ENCODE measurements at places on chromosomes 5 and 9.
A peak's percentile ranks its signal among the peaks of the same experiment; 100 is the strongest.

- DNase-seq = no peak
These were observed 12.4 kb upstream of the RANBP17 start for GRCh38 chr5:170849374-170849773.

GRCh38 chr5:135317286-135317685 lies 81.7 kb downstream of the MACROH2A1 start:
- DNase-seq = no peak

- DNase-seq = no peak
These were observed 51.5 kb upstream of the IQGAP2 start for GRCh38 chr5:76351577-76351976.

DNA sequence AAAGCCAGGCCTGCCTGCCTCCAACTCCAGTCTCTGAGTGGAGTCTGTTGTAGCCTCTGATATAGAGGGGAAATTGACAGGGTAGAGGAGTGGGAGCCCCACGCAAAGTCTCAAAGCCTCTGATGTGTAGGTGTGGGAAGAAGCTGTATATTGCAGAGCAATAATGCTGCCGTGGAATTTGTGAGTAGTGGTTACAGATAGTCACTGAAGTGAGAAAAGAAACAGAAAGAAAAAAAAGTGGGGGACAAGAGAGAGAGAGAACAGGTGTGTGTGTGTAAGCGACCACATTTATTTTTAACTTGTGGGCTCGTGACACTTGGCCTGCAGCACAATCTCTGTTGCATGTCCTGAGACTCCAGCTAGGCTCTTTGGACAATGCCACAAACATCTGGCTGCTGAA lies 227.8 kb downstream of the NSG2 start:
- DNase-seq = no peak

- no peak for DNase-seq
These were observed 280.4 kb downstream of the MEF2C start for GRCh38 chr5:88602584-88602983.

- peak; percentile 34 for DNase-seq
These were observed 25.7 kb upstream of the RFK start for GRCh38 chr9:76419782-76420380.

DNA sequence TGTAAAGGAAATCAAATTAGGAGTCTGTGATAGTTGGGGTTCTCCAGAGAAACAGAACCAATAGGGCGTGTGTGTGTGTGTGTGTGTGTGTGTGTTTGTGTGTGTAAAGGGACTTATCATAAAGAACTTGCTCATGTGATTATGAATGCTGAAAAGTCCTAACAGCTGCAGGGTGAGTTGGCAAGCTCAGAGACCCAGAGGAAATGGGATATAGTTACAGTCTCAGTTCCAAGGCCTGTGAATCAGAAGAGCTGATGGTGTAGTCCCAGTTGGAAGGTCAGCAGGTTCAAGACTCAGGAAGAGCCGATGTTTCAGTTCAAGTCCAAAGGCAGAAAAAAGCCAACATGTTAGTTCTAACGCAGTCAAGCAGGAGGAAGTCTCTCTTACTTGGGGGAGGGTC lies 214.2 kb downstream of the ELAVL2 start:
- no peak for DNase-seq

GRCh38 chr9:86405926-86406325 lies 51.7 kb upstream of the TUT7 start:
- peak; percentile 19 for DNase-seq

DNA sequence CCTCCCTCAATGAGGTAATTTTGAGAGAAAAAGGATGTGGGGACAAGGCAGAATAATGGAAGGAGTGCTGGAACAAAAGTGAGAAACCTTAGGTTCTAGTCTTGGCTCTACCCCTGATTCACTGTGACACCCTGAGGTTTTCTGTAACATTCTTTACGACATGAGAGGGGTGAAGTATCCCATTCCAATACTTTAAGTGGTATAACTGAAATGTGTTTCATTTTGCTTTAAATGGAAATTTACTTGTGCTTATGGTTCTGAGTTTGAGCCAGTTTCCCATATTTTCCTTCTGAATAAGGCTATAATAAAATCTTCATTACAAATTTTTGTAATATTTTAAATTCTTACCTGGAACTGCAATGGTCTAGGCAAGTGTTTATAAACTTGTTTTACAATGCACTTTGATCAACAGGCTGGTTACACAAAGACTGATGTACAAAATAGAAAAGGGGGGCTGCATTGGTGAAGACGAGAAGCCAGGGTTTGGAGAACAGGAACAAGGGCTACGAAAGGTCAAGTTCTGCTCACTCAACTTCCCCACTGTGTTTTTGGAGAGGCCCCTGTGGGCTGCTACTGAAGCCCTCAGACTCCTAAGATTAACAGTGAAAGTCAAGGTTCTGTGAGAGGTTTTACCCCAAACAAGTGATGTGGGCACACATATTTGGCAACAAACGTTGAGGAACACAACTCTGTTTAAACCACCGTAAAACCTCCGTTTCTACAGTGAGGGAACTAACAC lies 171.9 kb upstream of the ELL2 start:
- no peak for DNase-seq

DNA sequence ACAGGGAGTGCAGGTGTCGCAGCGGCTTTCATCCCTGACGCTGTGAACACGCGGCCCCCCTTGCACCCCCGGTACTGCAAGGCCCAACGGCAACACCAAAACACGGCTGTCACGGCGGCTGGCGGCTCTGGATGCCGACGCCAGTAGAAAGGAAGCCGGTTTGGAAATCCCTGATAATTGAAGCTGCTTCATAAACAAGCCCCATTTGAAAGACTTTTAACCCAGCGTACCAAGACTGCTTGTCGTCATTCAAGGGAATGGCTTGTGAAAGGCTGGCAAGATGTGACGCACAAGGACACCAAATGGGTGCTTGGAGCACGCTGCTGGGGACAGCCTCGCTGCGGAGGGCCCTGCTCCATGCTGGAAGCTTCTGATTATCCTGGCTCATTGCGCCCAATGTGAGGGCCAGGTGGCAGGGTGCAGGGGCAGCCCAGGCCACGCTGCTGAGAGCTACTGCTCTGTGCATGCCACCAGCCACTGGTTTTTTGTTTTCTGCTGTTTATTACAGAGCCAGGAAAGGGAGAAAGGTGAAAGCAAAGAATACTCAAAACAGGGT lies 63.1 kb downstream of the GTF3C4 start:
- DNase-seq = no peak

- DNase-seq = no peak
These were observed 1.1 kb upstream of the DAP start for GRCh38 chr5:10761933-10762775.

- no peak for DNase-seq
These were observed 168.5 kb upstream of the GAS1 start for GRCh38 chr9:87115785-87116184.

DNA sequence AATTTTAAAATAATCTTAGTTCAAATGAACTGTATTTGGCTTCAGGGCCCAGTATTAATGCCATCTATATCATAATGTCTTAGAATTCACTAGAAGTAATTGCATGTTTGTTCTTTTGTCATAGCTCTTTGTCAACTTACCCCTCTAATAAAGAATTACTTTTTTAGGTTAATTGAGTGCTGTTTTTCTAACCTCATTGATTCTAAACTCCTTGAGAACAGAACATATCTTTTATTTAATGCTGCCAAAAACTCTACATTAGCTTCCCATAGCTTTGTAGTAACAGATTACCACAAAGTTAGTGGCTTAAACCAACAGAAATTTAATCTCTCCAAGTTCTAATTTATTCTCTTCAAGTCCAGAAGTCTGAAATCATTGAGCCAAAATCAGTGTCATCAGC lies 242.4 kb downstream of the LURAP1L start:
- no peak for DNase-seq

GRCh38 chr9:75089373-75089766 lies 1.1 kb downstream of the OSTF1 start:
- no peak for DNase-seq

DNA sequence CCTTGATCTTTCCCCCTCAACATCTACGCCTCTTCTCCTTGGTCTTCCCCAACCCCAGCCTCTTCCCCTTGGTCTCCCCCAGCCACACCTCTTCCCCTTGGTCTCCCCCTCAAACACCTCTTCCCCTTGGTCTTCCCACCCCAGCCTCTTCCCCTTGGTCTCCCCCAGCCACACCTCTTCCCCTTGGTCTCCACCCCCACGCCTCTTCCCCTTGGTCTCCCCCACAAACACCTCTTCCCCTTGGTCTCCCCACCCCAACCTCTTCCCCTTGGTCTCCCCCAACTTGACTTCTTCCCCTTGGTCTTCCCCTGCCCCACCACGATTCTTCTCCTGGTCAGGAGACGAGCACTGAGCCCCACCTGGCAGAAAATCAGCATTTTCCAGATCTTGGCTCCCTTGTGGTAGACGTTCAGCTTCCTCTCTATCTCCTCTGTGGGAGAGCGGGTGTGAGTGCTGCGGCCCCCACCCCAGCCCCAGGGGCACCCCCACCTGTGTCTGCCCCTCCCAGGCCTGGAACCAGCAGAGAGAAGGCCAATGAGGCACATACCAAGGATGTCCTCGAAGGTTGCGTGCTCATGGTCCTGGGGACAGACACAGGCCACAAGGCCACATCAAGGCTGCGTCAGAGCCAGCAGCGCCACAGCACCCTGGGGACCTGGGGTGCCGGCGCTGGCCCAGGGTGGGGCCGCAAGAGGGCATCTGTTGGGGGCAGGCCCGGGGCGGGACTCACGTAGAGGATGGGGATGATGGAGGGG lies 7.0 kb downstream of the NSMF start:
- DNase-seq = no peak

GRCh38 chr5:158727136-158727535 lies 372.6 kb downstream of the EBF1 start:
- DNase-seq = no peak

DNA sequence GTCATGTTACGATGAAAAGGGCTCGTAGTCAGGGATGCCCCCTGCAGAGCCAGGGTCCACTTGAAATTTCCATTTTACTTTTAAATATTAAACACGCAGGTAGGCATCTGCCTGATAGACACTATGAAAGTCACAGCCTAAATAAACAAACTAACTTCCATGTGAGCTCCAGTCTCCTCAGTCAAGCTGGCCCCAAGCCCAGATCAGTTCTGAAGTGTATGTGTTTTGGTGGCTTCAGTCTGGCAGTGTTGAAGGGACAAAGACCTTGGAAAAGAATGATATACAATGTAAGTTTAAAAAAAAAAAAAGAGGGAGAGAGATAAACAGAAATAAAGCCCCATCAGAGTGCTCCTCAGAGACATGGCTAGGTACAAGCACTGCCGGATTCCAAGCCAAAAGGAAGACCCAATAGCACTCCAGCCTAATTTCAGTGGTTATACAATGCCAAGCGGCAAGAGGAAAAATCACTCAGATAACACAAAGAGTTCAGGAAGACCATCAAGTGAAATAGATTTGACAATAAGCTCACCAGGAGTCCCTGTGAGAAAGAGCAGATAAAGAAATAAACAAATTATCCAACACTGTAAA lies 181.0 kb downstream of the BNC2 start:
- DNase-seq = no peak

GRCh38 chr5:95557841-95558240 lies 2.9 kb downstream of the ARSK start:
- DNase-seq = no peak

GRCh38 chr5:161302559-161302958 lies 244.0 kb downstream of the GABRB2 start:
- DNase-seq = no peak

GRCh38 chr5:148290271-148291195 lies 21.7 kb upstream of the SPINK7 start:
- peak; percentile 20 for DNase-seq

DNA sequence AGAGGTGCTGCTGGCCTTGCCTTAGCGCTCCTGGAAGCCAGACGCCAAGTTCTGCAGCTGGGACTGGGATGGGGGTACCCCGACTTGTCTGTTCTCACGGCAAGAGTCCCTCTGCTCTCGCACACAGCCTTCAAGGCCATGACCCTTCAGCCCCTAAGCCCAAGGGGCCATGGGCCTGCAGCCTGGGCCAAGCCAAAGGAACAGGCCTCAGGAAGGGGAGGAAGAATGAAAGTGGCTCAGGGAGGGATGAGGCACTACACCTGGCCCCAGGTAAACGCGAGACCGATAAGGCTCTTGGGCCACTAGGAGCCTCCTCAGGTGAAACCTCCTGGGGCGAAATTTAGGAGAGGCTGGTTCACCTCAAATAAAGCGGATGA lies 3.9 kb downstream of the EBF1 start:
- DNase-seq = no peak

DNA sequence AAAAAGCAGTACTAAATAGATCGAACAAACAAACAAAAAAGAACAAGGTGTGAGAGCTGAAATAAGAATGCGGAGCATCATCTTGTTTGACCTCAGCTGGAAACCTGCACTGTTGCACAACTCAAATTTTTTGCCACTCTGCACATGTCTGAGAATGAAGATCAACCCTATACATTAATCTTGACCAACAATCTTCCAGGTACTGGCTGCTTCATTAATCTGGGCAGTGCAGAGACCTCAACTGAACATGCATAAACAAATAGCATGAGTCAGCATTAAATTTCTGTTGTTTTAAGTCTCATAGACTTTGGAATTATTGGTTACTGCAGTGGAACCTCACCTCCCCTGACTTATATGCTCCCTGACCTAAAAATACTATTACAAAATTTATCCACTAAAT lies 114.6 kb upstream of the FTMT start:
- no peak for DNase-seq

GRCh38 chr9:87884578-87885459 lies 2.1 kb downstream of the SPATA31E1 start:
- no peak for DNase-seq

- DNase-seq = no peak
These were observed 129.8 kb downstream of the GNAQ start for GRCh38 chr9:77901771-77902170.

DNA sequence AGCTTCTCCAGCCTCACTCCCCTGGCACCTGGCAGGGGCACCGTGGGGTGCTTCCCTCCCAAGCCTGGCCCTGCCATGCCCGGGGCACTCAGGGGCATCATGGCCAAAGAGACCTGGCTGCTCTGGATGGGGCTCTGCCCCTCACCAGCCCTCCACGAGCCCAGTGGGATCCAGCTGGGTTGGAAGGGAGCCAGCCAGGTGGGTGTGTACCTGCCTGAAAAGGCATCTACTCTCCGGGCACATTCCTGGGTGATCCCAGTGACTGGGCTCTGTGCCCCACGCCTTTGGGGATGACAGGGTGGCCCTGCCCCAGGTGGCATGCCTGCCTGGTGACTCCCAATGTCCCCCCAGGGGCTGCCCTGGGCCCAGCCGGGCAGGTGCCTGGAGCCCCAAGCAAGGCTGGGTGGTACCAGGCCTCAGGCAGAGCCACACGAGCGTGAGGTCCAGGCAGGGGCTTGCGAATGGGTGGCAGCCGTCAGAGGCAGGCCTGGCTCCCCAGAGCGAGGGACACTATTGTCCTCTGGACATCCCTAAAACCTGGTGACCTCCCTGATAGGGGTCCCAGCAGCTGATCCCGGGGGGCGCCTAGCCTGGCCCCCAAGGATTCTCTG lies 777 bp downstream of the GPSM1 start:
- DNase-seq = no peak

DNA sequence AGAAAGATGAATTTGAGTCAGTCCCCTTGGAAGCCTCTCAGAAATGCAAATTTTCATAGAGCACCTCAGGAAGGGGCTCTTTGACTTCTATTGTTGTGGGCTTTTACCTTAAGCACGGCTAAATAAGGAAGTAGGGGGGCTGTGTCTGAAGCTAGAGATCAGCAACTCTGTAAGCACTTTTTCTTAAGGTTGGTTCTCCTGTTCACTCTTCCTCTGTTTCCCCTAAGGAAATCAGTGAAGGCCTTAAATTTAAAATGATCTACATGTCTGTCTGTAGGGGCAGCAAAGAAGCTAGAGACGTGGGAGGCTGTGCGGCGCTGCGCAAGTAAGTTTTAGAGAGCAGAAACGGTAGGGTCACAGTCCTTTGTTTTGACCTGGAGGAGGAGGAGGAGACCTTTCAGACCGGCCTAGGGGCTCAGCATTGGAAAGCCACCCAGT lies 1.2 kb upstream of the CDC14B start:
- DNase-seq = no peak

GRCh38 chr9:126524353-126525077 lies 89.2 kb upstream of the LMX1B start:
- no peak for DNase-seq

All from ACHN (cell line).